GM12864 (cell line): ENCODE measurements at places on chromosomes 2 and 18.
A peak's percentile ranks its signal among the peaks of the same experiment; 100 is the strongest.

GRCh38 chr2:240619506-240620148, 5.7 kb upstream of the GPR35 start:
- no peak for DNase-seq

- DNase-seq: no peak
Measured at GRCh38 chr2:176833671-176834070, 378.9 kb upstream of the HNRNPA3 start.

- no peak for DNase-seq
Measured at GRCh38 chr2:98468621-98469236, 24.1 kb downstream of the INPP4A start.

GRCh38 chr2:20350041-20350712, 467 bp downstream of the PUM2 start:
- DNase-seq: no peak

- DNase-seq: no peak
Measured at GRCh38 chr2:109134741-109135358, 5.8 kb downstream of the SH3RF3 start.

DNA sequence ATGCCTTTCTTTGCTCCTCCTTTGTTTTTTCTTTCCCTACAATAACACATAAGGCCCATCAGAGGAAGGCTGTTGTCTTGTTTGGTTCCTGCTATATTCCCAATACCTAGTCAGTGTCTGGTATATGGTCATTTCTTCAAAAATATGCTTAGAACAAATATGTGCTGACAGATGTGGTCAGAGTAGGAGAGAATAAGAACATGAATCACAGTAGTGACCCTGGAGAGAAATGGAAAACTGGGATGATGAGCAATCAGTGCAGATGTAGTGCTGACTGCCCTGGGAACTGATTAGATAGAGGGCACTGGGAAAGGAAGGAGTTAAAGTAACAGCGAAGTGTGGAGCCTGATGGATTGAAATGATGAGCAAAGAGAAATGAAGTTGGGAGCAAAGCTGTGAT, 189.4 kb upstream of the LHCGR start:
- no peak for DNase-seq

DNA sequence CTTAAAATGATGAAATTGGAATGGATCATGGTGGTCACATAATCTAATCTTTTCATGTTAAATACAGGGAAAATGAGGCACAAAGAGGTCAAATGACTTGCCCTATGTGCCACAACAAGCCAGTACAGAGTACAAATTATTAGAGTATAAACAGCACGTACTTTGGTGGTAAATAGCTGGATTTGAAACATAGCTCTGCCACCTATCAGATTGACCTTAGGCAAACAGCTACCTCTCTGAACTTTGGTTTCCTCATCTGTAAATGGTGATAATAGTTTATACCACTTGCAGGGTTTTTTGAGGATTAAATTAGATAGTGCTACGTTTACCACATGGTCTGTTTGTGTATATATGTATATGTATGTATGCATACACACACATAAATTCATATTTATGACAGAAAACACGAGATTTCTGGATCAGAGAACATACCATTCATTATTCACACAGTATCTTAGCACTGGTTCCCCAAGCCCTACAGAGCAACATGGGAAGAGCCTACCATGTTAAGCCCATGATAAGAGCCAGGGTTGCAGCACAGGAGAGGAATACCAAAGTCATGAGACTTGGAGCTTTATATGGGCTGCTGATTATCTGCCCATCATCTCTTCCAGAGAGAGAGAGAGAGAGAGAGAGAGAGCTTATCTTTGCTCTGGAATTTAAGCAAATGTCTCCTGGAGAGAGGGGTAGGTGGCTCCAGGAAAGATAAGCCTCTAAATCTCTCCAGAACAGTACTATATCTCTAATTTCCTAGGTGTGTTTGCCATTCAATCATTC, 73.5 kb downstream of the MDH1 start:
- no peak for DNase-seq

DNA sequence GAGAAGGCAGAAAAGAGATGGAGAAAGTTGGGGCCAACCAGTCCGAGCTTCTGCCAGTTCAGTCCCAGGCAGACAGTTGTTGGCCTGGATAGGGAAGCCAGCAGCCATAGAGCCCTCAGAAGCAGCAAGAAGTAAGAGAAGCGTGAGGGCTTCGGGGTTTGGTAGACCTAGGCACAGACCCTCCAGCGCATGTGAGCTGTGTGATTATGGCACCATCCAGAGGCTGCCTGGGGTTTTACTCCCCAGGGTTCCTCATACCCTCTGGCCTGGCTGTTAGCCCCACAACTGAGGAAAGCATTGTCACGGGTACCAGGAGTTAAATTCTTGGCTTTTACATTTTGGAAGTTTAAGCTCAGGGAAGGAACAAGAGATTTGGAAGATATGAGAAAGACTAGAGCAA, 93.7 kb upstream of the RAB6C start:
- no peak for DNase-seq

- DNase-seq: no peak
Measured at GRCh38 chr18:45243340-45244110, 371.8 kb upstream of the SLC14A2 start.

GRCh38 chr2:10514743-10515142, 66.6 kb upstream of the ODC1 start:
- no peak for DNase-seq

- no peak for DNase-seq
Measured at GRCh38 chr2:6493669-6494068, 372.0 kb downstream of the CMPK2 start.

DNA sequence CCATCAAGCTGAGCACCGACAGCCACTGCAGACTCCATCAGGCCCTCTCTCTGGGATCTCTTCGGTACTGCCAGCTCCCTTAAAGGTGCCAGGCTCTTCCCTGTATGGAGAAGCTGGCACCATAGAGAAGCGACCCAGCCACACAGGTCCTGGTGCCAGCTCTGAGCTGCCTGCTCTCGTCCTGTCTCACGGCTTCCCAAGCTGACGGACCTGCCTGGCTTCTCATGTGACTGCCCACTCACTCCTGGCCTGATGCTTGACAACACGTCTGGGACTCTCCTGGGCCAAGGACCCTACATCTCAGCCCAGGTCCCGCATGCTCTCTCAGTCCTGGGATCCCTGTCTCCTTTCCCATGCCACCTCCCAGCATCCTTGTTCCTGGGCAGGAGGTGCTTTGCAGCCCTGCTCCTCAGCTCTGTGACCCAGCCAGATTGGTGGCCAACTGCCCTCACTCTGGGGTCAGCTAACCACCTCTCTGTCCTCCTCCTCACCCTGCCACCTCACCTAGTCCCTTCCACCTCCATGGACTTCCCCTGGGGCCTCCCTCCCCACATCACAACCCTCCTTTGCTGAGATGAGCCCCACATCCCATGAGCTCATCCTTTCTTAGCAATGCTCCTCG, 12.5 kb upstream of the ATOH8 start:
- DNase-seq: no peak

- DNase-seq: no peak
Measured at GRCh38 chr2:178542161-178542560, 61.9 kb downstream of the PLEKHA3 start.

DNA sequence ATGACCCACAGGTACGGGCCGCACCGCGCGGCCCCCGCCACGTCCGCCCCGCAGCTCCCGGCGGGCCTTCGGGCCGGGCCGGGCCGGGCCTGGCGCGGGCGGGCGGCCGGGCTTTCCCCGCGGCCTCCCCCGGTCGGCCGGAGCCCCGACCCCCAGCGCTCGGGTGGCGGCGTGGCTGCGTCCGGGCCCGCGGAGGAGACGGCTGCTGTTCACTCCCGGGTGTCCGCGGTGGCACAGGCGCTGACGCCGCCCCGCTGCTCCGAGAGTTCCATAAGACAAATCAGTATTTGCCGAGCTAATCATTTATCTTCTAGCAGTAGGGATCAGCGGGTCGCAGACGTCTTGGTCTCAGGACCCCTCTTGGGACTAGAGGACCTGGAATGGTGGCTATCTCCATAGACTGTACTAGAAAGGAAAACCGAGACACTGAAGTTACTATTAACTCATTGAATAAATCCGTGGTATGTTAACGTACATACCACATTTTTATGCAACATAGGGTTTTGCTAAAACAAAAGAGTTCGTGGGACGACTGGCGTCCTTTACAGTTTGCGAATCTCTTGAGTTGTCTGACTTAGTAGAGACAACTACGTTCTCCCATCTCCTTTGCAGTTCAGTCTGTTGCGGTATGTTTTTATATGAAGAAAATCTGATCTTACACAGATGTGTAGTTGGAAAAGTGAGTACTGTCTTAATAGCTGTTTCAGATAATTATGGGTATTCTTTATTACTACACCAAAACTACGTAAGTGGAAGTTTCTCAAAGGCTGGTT, 500 bp downstream of the LIMS1 start:
- no peak for DNase-seq

DNA sequence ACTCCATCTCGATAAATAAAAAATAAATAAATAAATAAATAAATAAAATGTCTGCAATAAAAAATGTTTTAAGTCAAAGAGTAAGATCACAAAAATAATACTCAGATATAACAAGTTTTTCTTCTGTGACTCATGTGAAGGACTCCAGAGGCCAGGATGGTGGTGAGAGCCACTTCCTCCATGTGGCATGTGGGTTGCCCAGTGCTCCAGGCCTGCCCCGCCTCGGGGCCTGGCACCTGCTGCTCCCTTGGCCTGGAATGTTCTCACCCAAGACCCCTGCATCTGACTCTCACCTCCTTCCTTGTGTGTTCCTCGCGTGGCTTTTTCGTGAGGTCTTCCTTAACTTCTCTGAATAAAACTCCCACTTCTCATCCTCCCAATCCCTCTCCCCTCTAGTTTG, 77.4 kb upstream of the LDLRAD4 start:
- DNase-seq: no peak

DNA sequence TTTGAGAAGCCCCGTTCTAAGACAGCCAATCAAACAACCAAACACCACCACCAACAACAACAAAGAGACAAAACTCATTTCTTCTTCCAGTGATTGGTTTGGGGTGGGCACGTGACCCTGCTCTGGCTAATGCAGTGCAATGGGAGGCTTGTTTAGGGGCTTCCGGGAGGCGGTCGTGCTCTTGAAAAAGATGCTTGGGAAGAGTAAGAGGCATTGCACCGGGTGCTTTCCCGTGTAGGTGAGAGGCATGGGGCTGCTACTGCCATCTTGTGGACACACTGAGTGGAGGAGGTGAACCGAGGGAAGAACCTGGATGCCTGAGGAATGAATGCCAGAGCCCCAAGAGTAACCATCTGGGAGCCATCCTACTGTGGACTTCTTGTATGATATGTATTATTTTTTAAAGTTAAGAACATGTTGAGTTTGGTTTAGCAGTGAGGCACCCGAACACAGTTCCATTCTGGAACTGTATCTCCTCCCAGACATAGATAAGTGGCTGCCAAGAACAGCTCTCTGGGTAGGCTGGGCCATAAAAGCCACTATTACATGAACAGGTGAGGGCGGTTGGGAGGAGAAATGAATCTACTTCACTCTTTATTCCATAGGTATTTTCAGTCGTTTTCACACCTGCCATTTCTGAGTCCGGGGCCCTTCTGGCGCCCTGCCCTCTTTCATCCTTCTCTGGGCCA, 19.1 kb upstream of the ARHGAP25 start:
- peak; percentile 81 for DNase-seq

GRCh38 chr2:196066291-196067087, 2.1 kb downstream of the DNAH7 start:
- no peak for DNase-seq

GRCh38 chr2:110768591-110768990, 36.2 kb downstream of the ACOXL start:
- DNase-seq: no peak

GRCh38 chr2:189287982-189288521, 108.5 kb upstream of the COL5A2 start:
- no peak for DNase-seq

- DNase-seq: no peak
Measured at GRCh38 chr2:54965425-54965824, 84.8 kb downstream of the RTN4 start.

DNA sequence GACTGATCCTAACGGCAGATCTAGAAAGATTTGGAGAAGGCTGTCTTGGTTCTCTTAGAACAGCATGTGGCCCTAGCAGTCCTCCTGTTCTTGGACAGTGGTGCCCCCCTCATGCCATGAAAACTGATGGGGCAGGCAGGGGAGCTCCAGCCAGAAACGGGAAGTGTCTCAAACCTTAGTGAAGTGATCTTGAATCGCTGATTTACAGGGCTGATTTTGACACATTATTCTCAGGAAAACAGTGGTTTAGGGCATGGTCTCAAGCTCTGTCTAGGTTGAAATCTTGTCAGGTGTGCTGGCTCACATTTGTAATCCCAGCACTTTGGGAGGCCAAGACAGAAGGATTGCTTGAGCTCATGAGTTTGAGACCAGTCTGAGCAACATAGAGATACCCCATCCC, 37.8 kb downstream of the SRSF7 start:
- no peak for DNase-seq

DNA sequence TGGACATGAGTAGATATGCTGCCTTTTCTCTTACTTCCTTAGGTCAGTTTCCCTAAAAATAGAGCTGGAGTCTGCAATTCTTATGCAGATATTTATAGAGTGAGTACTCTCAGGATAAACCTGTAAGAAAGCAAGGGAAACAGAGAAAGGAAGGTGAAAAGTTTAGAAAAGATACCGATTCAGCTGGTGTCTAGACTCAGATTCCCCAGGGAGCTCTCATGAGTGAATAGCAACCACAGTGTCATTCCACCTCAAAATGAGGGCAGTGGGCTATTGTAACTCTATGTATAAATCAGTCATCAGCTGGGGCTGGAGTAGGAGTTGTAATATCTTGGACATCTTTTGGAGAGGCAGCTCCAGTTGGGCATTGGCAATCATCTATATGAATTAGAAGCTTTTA, 1485.1 kb upstream of the TMEFF2 start:
- no peak for DNase-seq

DNA sequence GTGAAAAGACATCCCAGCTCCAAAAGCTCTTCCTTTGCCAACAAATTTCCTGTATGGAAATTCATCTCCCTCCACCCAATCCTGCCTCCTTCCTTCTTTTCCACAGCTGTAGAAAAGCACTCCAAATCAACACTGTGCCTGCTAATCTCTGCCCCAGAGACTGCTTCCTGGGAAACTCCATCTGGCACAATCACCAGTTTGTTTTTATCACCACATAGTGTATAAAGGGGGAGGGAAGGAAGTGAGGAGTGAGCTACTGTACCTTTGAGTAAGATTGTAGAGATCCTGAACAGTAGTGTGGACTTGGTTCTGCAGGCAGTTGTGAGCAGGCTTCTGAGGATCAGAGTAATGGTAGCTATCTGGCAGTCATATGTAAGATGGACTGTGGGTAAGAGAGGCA, 14.7 kb upstream of the FAM237A start:
- no peak for DNase-seq

- no peak for DNase-seq
Measured at GRCh38 chr2:236499691-236500578, 69.7 kb upstream of the ACKR3 start.

- DNase-seq: no peak
Measured at GRCh38 chr2:48915227-48915626, 159.7 kb upstream of the LHCGR start.

DNA sequence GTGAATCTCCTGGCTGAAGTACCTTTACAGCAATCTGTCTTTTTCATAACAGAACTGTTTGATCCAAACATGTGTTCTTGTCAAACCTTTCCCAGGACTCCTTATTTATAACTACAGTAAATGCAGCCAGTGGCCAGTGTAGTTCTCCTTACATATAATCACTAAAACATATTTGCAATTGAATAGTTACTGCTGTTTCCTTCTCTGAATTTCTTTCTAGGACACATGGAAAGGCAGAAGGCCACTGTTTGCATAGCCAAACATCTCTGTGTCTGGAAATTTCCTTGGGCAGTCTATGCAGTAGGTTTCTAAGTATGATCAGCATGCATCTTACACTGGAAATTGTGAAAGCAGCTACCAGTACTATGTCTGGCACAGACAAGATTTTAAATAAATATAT, 57.4 kb upstream of the COL3A1 start:
- no peak for DNase-seq

- DNase-seq: no peak
Measured at GRCh38 chr2:79830501-79830900, 317.6 kb downstream of the CTNNA2 start.
